Foreskin fibroblast (primary cell): ENCODE measurements at places on chromosomes 6 and 20.

- DNase-seq, result no peak
These were observed 271.0 kb downstream of the ZNF217 start for GRCh38 chr20:53322651-53323050.

- no peak for DNase-seq
These were observed 35.7 kb upstream of the SLC22A1 start for GRCh38 chr6:160085713-160086505.

GRCh38 chr6:147154454-147154853, 49.8 kb upstream of the STXBP5 start:
- DNase-seq, result peak; percentile 75

DNA sequence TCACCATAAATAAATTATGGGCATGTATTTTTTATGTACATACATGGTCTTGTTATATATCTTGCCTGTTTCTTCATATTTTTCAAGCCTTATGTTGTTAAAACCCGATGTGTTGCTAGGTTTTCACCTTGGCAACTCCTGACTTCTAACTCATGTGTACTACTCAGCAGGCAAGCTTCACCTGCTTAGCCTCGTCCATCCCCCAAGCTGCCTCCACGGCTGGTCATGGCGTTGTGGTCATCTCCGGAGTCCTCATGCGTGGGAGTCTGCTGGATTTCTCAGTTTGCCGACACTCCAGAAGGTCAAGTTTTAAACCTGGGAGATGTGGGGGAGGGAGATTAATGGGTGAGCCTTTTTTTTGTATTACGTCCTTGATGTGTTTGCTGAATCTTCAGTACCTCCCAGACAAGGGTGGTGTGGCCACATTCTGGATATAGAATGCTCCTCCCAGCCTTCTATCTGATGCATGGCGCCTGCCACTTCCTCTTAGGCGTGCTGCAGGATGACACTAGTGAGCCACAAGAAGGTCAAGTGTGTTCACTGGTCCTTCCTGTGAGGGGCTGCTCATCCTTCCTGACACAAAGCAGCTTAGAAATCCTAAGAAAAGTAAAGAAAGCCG, 26.6 kb upstream of the EDN3 start:
- no peak for DNase-seq

DNA sequence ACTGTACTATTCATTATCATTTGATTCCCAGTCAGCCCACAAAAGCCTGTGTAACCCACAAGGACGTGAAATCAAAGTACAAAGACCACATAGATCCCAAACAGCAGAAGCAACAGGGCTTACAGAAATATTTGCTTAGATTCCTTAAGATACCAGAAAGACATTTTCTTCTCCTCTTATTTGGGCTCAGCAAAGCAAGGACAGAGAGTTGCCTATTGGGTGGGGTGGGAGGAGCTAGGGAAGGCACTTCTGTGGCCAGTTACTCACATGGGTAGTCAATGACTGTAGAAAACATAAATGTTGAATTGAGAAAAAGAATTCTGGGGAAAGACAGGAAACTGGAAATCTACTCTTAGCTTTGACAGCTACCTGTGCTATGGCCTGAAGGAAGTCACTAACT, 19.8 kb downstream of the PDE7B start:
- DNase-seq, result peak; percentile 46

- peak; percentile 55 for DNase-seq
These were observed 37.3 kb upstream of the UST start for GRCh38 chr6:148709577-148709976.

DNA sequence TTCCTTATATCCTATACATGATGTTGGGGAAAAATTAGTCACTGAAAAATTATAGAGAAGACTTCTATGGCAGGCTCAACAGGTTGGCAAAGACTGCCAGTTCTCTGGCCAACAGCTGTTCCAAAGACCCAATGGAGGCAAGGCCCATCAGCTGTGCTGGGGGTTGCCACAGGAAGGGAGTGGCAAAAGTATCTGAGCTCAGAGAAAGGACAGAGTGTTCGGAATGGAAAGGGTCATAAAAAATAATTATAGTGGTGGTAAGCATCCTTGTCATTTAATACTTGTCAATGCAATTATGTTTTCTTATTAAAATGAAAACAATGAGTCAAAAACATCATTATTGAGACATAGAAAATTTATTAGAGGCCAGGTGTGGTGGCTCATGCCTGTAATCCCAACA, 36.1 kb downstream of the FASTKD5 start:
- DNase-seq, result no peak

DNA sequence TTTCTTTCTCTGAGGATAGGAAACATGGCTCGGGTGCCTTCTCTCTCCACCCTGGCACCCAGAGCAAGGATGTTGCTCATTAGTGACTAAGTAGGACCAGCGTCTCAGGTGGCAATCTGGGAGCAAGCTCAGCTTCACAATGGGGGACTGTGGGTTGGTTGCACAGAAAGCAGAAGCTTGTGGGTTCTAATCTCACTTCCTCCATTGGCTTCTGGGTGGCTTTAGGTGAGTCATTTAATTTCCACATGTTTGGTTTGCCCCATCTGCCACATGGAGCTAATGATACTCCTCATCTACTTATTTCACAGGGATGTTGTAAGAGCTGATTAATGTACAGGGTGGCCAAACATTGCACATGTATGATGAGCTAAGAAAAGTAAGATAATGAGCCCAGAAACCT, 54.8 kb upstream of the AKIRIN2 start:
- peak; percentile 73 for DNase-seq

GRCh38 chr6:12371151-12371550, 81.0 kb downstream of the EDN1 start:
- no peak for DNase-seq

DNA sequence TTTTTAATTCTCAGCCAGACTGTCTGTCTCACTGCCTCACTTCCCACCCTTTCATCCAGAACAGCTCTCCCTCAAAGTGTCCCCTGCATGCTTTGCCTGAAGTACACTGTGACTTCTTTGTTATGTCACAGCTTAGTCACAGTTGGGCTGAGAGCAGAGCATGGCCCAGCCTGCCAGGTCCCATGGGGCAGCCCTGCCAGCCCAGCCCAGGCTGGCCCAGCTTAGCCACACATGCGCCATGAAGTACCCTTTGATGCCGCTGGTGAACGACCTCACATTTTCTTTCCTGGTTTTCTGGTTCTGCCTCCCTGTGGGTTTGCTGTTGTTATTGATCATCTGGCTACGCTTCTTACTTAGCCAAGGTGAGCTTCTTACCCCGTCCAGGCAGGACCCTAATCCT, at the start of gene ADIG:
Gene ADIG, plus strand, starts transcription at position 185 of the 400 bp plus-strand sequence. Its CDS starts 54 bp downstream, at position 239.
- DNase-seq, result no peak

DNA sequence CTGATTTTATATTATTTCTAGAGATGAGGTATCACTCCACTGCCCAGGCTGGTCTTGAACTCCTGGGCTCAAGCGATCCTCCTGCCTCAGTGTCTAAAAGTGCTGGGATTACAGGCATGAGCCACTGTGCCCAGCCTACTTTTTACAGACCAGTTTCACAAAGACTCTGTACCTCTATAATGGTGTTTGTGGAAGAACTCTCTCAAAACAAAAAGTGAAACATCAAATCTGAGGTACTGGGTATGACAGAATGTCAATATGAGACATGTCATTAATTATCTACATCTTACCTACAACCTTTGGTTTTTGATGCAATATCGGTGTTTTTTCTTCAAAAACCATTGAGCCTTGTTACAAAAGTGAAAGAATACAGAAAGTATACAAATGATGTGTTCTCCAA, 49.4 kb upstream of the MCM9 start:
- DNase-seq, result no peak

DNA sequence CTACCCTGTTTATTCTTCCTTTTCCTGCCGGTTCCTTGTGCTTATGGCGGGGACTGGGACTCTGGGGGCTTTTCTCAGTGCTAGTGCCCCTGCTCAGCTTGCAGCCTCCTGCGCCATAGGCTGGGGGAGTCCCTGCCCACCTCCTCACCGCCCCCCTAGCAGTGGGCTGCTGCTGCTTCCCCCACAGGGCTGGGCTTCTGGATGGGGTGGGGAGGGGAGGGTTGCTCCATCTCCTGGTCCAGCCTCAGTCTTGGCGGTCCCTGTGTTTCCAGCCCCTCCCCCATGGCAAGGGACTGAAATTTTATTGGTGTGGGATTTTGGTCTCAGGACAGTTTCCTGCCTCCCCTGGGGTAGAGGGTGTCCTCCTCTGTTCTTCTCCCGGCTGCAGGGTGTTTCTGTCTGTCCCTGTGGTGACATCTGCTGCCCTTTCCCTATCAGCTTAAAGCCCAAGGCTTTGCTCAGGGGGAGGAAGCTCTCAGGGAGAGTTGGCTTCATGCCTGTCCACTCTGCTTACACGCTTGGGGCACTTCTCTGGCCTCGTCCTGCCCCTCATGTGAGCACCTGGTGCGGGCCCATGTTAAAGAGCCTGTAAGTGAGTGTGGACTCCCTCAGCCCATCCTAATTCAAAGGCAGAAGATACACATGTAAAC, 100.6 kb downstream of the HIVEP1 start:
- no peak for DNase-seq

GRCh38 chr6:126812651-126813050, 305.8 kb upstream of the RSPO3 start:
- peak; percentile 18 for DNase-seq

DNA sequence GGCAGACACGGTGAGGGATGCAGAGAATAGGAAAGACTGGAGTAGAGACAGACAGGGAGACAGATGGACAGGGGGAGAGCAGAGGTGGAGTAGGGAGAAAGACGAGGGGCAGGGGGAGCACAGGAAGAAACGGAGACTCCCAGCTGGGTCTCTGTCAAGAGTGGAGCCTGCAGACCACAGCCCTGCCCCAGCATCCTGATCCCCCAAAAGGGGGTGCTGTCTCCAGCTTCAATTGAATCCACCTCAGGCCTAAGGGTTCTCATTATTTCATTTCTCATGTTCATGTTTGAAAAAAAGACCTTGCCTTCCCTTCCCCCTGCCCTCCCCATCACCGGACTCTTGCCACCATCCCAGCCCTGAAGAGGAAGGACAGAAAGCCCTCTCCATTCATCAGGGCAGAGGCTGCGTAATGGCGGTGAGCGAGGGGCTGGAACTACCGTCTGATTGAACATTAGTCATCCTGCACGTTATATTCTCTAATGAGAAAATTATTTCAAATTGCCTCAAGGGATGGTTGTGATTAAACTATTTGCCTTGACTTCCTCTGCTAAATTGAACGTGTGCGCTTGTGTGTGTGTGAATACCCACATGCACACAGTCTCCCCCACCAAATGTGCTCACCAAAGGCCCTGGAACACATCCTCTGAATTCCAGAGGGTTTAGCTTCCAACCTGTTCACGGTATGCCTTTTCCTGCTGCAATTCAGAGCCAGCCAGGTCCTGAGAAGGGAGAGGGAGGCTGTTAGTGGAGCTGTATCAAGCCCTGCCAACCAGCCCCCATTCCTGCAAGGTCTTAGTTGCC, 98.3 kb downstream of the CDC5L start:
- DNase-seq, result peak; percentile 67

DNA sequence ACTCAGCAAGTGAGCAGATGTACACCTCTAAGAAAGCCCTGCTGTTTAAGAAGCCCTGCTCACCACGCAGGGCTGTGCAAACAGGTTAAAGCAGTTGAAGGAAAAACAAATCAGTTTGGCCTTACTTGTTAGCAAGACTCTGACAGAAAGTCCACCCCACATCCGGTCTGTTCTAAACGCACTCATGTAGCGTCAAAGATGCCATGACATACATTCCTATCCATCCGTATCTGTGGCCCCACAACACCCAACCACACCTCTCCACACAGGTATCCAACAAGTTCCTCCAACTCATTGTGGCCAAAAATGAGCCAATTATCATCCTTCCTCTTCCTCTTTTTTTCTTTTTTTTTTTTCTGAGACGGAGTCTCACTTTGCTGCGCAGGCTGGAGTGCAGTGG, 22.8 kb upstream of the RAB22A start:
- DNase-seq, result no peak

GRCh38 chr20:23091721-23092383, 5.7 kb upstream of the CD93 start:
- DNase-seq, result no peak

DNA sequence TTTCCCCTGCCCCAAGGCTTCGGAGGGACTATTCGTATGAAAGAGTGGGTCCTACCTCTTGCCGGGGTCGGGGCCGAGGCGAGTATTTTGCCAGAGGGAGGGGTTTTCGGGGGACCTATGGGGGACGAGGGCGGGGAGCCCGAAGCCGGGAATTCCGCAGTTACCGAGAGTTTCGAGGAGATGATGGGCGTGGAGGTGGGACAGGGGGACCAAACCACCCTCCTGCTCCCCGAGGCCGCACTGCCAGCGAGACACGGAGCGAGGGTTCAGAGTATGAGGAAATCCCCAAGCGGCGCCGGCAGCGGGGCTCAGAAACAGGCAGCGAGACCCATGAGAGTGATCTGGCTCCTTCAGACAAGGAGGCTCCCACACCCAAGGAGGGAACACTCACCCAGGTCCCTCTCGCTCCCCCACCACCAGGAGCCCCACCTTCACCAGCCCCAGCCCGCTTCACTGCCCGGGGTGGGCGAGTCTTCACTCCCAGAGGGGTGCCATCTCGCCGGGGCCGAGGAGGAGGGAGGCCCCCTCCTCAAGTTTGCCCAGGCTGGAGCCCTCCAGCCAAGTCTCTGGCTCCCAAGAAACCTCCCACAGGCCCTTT, 11.3 kb downstream of the PRRC2A start:
- DNase-seq, result no peak

GRCh38 chr6:37005061-37005810, at the start of gene FGD2:
TSS of gene FGD2 (plus strand) at chr6:37005655. CDS start at chr6:37005818, 163 bp downstream.
- no peak for DNase-seq

DNA sequence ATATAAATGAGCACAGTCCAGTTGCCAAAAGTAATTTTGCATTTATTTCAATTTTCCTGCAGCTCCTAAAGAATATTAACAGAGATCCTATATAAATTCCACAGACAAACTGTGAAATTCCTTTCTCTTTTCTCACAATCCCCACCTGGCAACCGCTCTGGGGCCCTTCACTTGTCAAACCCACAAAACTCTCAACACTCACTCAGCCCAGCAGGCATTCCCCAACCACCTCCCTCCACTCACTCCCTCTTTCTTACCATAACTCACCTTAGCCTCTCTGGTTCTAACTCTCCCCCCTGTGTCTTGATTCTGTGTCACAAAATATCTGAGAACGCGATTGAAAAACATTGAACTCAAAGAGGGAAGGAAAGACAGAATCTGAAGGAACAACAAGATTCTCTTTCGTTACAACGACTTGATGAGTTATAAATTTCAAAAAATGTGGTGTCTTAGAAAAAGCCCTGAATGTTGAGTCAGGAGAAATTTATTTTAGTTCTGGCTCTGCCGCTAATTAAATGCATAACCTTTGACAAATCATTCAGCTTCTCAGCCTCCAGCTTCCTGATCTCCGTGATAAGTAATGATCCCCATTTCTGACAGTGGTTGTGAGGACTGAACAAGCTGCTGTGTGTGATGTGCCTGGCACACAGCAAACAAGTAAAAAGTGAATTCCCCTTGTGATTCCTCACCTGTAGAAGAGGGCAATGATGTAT, 87.9 kb downstream of the UNC5CL start:
- DNase-seq, result no peak

- no peak for DNase-seq
These were observed 111.3 kb upstream of the CDYL start for GRCh38 chr6:4664911-4665310.

DNA sequence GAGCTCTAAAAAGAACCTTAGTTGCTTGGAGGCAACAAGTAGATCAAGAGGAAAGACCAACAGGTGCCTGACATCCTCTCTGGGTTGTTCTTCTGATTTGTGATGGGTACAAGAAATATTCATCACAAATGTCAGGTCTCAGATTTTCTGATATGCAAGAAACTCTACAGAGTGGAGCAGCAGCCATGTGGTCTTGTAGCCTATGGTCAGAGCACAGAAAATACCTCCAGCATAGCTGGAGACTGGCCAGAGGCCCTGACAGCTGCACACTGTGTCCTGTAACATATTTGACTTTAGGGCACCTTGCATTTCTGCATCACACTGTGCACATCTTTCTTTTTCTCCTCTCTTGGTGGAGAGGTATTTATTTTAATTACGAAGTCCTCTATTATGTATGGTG, 116.3 kb downstream of the GMPR start:
- DNase-seq, result no peak
